OCI-LY7 (cell line): ENCODE measurements at places on chromosomes 1 and 21. TPM values are rescaled to one million over a fixed set of nuclear protein-coding genes. Genes with fewer than 3 reads are reported as not detected.

The CYP4Z1 gene
- total RNA-seq, result not detected in 2 replicates

DNA sequence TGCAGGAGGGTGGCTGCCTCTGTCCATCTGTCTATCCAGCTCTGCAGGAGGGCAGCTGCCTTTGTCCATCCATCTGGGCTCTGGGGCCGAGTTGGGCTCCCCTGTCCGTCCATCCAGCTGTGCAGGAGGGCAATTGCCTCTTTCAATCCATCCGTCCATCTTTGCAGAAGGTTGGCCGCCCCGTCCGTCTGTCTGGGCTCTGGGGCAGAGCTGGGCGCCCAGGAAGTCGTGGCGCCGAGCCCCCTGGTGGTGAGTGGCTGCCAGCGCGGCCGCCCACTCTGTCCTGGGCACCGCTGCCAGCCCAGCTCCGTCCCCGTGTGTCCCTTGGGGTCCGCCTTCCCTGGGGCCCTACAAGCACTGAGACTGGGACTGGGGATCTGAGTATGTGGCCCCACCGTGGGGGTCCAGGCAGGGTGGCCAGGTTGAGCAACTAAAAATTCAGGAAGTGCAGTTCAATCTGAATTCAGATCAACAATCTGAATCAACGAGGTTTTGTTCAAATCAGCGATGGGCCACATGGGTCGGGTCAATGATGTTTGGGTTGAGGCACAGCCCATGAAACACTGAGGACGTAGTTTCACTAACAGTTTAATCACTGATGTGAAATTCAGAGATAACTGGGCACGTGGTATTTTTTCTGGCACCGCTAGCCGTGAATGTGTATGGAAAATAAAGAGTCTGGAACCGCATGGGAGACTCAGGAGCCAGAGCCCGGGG is 99.1 kb upstream of the ACTRT2 start:
- DNase-seq, result peak; percentile 15

The COL11A1 gene
- total RNA-seq, result not detected in 2 replicates

The OR2L8 gene
- not detected in 2 replicates for total RNA-seq

The HES2 gene
- not detected in 2 replicates for total RNA-seq

- no peak for DNase-seq
These were observed 4.0 kb downstream of the EPS8L3 start for GRCh38 chr1:109759513-109760334.

- DNase-seq, result no peak
These were observed 43.3 kb upstream of the DIRAS3 start for GRCh38 chr1:68093737-68094136.

DNA sequence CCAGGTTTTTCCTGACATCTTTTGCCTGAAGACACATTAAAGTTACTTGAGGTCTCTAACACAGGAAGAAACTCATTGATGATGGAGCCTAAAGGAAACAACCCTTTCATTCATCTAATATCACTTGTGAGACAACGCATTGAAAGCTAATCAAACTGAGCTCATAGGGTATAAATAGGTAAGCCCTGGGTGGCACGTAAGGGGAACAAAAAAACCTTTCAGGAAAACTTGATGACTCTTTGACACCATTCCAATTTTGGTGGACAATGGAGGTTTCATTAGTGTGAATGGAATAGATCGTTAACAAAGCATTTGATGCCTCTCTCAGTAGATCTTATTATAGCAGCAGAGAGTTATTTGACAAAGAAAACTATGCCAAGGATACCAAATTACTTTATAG is 80.7 kb upstream of the DUSP10 start:
- no peak for DNase-seq

DNA sequence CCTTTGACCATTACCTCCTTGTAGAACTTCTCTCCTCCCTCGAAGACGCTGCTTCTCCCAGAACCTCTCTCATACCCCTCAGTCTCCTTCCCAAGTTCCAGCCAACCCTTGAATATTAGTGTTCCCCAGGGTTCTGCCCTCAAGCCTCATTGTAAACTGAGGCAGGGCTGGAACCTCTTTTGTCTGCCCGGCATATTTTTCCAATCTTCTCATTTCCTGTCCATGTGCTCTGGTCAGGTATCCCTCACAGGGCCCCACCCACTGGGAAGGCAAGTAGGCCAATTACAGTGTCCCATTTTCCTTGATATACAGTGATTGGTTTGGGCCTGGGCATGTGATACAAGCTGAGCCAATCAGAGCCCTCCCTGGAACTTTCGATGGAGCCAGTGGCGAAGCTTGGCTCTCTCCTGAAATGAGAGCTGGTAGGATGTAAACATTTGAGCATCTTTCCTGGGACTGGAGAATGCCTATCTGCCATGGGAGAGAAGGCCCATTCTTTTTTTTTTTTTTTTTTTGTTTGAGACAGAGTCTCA is 57.1 kb upstream of the ID3 start:
- DNase-seq, result peak; percentile 63
